ENCODE measurements at places on chromosomes 5 and 9.
A peak's percentile ranks its signal among the peaks of the same experiment; 100 is the strongest.

DNA sequence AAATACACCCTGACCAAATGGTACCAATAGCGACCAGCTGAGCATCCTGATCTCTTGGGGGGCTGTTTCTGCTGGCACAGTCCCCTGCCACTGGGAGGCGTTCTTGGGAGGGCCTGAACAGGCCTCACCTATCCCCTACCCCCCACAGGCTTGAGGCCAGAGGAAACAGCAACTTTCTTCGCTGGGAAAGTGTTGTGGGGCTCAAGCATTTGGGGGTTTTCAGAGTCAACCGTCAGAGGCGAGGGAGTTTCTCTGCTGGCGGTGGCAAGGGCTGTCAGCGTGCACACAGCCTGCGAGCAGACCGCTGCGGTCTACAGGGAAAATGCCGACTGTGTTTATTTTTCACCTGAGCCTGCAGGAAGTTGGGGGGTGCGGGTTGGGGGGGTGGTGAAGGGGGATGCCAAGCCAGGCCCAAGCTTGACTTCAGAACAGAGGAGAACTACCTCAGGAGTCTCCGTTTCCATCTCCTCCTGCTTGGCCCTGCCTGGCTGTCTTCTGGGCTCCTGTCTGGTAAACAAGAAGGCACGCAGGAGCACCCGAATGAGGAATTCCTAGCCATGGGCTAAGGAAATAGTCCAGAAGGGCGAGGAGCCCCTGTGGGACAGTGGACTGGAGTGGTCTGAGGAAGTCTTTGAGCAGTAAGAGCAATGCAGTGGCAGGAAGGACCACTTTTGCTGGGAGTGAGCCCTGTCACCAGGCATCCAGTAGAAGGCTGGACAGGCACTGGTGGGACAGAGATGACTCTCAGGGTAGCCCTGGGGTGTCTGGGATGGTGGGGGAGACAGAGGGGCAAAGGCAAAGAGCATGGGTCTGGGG, 18.1 kb downstream of the TCF7 start:
- peak; percentile 63 for DNase-seq

GRCh38 chr5:80238097-80238496, 17.8 kb downstream of the SERINC5 start:
- no peak for DNase-seq

DNA sequence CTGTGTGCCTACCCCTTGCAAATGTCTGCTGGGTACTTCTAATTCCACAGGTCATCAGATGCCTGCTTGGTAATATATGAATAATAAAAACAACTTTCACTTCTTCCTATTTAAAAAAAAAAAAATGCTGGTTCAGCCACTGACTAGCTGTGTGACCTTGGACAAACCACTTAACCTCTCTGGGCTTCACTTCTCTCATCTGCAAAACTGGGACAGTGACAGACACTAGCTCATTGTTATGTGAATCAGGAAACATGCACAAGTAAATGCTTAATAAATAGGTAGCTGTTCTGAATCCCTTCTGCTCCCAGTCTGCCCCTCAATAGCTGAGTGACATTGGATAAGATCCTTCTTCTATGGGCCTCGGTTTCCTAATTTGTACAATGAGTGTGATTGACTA, 62.6 kb upstream of the HAND1 start:
- DNase-seq: no peak

DNA sequence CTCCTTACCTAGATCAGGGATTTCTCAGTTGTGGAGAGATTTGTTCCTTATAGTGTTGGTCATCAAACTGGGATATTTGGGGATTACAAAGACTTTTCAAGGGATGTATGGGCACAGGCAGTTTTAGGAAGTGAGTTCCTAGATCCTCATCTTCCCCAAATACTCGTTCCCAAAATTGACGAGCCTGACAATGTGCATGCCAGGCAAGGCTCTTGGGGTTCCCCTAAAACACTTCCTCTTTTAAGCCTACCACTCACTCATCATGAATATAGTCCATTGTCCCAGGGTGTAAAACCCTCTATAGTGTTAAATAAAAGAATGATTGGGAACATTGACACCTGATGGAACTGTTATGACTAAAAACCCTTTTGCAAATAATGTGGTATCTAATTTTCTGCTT, 26.4 kb downstream of the PDCD1LG2 start:
- DNase-seq: no peak

DNA sequence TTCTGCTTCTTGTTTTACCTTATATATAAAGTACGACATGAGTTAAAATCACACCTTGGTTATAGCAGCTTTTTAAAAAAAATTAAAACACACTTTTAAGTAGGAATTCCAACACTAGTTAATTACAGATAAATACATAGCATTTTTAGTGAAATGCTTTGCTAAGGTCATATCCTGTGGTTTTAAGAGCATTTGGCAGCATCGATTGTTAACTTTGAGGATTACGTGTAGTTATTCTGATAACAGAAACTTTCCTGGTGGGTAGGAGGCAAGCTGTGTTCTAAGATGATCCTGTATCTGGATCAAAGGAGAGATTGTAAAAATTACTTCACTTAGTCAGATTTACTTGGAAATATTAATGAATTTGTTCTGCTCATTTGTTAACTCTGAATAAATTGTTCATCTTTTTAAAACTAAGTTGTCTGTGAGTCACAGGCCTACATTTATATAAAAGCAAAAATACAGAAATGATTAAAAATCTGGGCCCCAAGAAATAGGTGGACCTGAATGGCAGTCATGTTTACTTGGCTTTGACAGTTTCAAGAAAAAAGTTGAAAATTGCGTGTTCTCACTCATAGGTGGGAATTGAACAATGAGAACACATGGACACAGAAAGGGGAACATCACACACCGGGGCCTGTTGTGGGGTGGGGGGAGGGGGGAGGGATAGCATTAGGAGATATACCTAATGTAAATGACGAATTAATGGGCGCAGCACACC, 58.3 kb downstream of the TRIO start:
- DNase-seq: no peak

GRCh38 chr9:118578467-118578866, 790.8 kb downstream of the BRINP1 start:
- DNase-seq: no peak

DNA sequence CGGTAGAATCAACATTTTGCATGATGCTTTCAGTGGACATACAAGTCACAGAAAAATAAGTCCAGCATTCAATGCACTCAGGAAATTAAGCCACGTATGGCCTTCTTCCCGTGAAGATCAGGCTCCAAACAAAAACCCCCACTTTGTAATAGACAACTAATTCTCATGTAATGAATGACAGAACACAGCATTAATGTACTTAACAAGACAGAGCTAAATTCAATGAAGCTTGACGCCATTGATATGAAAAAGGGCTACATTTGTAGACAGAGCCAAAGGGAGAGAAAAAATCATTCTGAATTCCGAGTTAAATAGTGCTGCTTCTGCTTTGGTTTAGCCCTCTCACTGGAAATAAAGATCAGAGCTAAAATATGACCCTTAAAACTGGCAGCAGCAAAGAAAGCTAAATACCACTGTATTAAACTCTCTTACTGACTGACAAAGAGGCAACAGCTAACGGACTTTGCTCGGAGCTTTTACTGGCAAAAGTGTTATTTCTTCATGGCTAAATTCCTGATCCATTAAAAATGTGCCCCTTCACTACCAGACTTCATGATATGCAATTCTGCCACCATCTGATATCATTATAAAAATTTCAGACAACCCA, 250.5 kb downstream of the BNC2 start:
- DNase-seq: no peak

- no peak for DNase-seq
Measured at GRCh38 chr9:88835038-88835466, 156.2 kb upstream of the S1PR3 start.

DNA sequence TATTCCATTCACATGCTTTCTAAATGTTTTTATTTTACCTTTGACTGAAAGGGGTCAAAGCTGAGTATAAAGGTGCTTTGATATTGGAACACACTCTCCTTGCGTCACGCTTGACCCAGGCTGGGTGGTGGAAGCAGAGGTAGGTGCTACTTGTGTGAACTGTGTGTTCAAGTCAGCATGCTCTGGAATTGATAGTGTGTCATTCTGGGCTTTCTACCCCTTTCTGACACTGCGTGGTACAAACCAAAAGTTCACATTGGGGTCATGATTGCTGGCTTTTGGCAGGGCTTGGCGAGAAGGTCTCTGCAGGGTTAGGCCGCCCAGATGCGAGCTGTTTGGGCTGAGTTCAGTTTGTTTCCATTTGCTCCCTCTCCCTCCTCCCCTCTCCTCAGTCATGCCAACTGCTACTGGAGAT, 131.8 kb downstream of the ADAMTSL1 start:
- no peak for DNase-seq

GRCh38 chr5:97078958-97079743, 63.3 kb downstream of the LIX1 start:
- DNase-seq: no peak

GRCh38 chr9:68817079-68817875, 112.2 kb downstream of the PIP5K1B start:
- no peak for DNase-seq

- DNase-seq: no peak
Measured at GRCh38 chr5:177043958-177044357, 21.5 kb downstream of the ZNF346 start.

- no peak for DNase-seq
Measured at GRCh38 chr5:163360656-163361055, 76.7 kb upstream of the CCNG1 start.

GRCh38 chr5:102453716-102454115, 45.1 kb downstream of the SLCO6A1 start:
- no peak for DNase-seq

- no peak for DNase-seq
Measured at GRCh38 chr5:178499352-178499751, 90.8 kb downstream of the COL23A1 start.

GRCh38 chr5:13606051-13606450, 338.4 kb downstream of the DNAH5 start:
- DNase-seq: no peak

DNA sequence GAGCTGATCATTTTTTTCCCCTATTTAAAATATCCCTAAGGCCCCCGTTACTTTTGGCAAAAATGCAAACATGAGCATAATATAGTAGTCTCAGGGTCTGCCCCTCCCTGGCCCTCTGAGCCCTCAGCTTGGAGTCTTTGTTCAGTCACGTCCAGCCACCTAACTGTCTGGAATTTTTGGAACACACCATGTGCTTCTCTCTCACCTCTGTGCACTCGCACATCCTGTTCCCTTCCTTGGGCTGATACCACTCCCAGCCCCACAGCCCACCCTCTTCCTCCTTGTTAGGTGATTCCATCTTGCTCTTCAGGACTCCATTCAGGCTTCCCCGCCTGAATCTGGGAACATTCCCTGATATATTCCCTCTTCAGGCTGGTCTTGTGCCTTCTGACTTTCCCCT, 16.0 kb downstream of the TDRD7 start:
- DNase-seq: no peak

GRCh38 chr5:143057580-143057999, 287.4 kb downstream of the ARHGAP26 start:
- no peak for DNase-seq

- no peak for DNase-seq
Measured at GRCh38 chr9:32581512-32582143, 8.7 kb upstream of the NDUFB6 start.

DNA sequence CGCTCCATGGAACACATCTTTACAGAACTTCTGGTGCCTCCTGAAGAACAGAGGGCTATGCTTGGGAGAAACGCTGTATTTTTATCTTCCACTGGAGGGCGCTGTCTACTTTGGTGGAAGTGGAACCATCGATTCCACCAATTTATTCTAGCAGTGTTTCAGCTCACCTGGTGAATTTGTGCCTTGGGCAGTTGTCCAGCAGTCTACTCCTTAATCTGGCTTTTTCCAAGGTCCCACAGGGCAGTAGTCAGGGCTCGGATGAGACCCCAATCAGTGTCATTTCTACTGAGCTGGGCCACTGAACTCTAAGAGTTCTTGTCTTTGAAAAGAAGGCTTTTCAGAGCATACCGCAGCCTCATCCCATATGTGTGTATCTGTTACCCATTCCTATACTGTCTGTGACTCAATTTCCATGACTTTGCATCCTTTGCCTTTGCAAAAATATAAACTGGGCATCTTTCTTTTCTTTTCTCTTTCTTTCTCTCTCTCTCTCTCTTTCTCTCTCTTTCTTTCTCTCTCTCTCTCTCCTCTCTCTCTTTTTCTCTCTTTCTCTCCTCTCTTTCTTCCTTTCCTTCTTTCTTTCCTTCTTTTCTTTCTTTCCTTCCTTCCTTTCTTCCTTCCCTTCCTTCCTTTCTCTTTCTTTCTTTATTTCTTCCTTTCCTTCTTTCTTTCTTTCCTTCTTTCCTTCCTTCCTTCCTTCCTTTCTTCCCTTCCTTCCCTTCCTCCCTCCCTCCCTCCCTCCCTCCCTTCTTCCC, 138.4 kb upstream of the ZNF618 start:
- DNase-seq: no peak

DNA sequence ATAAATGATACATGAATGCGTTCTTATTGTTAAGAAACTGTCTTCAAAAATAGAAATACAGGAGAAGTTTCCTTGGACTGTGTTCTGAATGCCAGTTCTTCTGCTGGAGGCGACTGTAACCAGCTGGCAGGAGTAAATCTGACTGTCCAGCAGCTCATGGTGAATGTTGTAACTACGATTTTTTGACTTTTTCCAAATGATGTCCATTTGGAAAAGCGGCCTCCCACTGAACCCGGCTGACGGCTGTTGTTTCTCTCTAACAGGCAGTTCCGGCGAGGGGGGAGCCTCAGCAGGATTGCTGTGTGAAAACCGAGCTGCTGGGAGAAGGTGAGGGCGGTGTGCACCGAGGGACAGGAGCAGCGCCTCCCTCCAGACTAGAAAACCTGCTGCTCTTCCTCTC, 91.9 kb downstream of the EHMT1 start:
- no peak for DNase-seq

- no peak for DNase-seq
Measured at GRCh38 chr5:42858687-42859086, 47.0 kb upstream of the SELENOP start.
